Fibroblast of villous mesenchyme (primary cell): ENCODE measurements at places on chromosomes 4 and X.

GRCh38 chrX:40096395-40097091 lies 1.2 kb downstream of the BCOR start:
- peak; percentile 60 for DNase-seq

- DNase-seq = peak; percentile 54
These were observed 119.8 kb downstream of the NEK1 start for GRCh38 chr4:169492436-169493163.

GRCh38 chr4:186644737-186645261 lies 78.9 kb downstream of the FAT1 start:
- peak; percentile 61 for DNase-seq

DNA sequence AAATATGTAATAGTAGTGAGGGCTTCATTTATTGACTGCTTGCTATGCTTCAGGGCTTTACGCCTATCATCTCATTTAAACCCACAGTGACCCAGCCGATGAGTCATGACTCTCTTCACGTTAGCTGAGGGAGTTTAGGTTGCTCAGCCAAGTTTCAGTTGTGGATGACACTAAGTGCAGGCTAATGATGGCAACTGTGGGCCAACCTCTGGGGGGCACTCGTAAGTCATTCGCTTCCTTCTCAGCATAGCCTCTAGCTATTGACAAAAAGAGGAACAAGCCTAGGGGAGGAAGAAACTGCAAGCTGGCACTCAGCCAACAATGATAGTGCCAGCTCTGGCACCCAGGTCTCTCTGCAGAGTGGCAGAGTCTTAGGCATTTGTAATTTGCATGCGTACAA lies 325.0 kb downstream of the ARHGAP10 start:
- peak; percentile 60 for DNase-seq
